ENCODE measurements at places on chromosomes 16 and 17.

DNA sequence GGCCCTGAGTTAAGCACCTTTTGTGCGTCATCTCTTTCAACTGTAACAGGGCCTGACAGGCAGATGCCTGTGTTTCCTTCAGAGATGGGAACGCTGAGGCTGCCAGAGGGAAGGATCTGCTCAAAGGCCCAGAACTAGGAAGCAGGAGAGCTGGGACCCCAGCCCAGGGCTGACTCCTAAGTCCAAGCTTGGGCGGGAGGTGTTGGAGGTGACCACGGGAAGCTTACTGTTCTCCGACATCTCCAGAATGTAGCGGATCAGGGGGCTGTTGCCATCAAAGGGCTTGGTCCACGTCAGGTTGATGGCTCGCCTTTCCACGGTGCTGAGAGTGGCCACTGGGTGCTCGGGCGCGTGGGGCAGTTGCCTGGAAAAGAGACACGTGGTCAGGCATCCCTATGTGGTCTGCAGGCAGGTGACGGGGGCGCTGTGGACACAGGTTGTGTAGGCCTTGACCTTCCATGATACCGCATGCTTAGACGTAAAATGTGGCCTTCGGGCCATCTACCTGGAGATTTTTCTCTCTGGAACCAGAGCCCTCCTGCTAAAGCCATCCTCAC lies 111.4 kb upstream of the CDC42EP4 start:
- no peak for DNase-seq

DNA sequence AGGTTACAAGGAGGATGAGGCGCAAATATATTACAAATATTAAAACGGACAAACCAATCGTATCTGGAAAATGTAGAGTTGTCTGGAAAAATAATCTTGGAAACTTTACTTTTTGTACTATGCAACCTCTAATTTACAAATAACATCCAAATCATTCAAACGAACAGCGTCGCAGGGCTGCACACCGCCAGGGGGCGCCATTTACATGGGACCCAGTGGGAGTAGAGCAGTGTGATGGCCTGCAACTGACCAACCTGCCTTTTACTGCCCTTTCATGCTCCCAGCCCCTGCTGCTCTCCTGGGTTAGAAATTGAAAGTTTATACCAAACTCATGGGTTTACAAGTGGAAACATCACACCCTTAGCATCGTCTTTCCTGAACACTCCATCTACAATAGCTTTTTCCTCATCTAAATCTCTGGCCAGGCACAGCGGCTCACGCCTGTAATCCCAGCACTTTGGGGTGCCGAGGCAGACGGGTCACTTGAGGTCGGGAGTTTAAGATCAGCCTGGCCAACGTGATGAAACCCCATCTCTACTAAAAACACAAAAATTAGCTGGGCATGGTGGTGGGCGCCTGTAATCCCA lies 10.0 kb downstream of the PITPNC1 start:
- peak; percentile 77 for DNase-seq

DNA sequence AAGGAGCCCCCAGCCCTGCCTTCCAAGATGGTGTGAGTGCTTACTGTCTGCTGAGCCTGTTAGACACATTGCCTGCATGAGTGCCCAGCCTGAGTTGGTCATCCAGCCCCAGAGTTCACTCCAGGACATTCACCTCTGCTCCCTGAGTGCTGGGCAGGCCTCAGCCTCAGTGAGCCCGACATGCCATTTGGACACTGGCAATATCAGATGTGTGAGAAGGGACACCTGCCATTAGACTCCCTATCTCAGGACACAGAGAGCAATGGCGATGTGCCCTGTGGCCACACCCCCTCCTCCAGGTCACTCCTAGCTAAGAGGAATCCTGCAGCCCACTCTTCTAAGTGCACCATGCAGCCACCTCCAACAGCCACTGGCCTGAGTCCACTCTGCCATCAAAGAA lies 34.7 kb upstream of the CES5A start:
- no peak for DNase-seq

GRCh38 chr17:74231928-74232907 lies 18.8 kb downstream of the TTYH2 start:
- no peak for DNase-seq

- no peak for DNase-seq
Observed at GRCh38 chr16:645852-646678, 3.1 kb upstream of the WDR90 start.

GRCh38 chr17:41972571-41973407 lies 6.2 kb downstream of the CNP start:
- DNase-seq: no peak

DNA sequence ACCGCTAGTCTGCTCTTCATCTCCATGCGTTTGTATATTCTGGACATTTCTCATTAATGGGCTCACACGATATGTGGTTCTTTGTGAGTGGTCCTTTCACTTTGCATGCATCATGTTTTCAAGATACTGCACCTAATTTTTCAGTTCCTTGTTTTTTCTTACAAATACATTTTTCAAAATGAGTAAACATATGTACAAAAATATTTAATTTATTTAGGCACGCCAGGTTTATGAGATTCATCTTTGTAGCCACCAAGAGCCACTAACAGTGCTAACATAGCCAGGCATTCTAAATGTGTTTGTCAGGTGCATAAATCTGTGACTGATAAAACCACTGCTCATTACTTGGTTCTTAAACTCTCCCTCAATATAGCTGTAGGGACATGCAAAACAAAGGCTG lies 375.3 kb downstream of the WWOX start:
- no peak for DNase-seq

GRCh38 chr16:57325458-57325857 lies 33.1 kb upstream of the CCL22 start:
- DNase-seq: no peak

DNA sequence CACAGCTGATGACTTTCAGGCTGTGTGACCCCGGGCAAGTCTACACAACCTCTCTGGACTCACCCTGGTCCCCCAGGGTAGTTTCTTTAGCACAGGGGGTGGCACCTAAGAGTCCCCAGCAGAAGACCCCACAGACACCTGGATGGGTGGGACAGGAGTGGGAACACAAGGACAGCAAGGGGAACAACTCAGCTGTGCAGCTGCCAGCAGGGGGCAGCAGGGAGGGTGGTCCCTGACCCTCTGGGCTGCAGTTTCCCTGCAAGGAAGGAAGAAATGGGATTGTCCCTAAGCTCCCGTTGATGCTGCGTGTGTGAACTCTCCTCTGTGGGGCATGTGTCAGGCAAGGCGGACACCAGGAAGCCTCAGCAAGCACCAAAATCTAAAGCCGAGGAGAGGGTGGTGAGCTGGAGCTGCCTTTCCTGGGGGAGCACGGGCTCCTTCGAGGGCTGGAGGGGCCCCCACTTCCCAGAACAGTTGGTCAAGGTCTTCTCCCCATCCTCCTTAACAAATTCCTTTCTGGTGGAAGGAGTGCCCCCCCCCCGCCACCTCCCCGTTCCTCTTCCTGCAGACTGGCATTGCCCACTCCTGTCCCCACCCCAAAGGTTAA lies 24.1 kb upstream of the CDH5 start:
- peak; percentile 65 for DNase-seq

All from Caco-2 (cell line).